T-helper 17 cell (primary cell): ENCODE measurements at places on chromosomes 4 and X.
A peak's percentile ranks its signal among the peaks of the same experiment; 100 is the strongest.

- DNase-seq, result no peak
These were observed 1.4 kb upstream of the SLC38A5 start for GRCh38 chrX:48471504-48471903.

DNA sequence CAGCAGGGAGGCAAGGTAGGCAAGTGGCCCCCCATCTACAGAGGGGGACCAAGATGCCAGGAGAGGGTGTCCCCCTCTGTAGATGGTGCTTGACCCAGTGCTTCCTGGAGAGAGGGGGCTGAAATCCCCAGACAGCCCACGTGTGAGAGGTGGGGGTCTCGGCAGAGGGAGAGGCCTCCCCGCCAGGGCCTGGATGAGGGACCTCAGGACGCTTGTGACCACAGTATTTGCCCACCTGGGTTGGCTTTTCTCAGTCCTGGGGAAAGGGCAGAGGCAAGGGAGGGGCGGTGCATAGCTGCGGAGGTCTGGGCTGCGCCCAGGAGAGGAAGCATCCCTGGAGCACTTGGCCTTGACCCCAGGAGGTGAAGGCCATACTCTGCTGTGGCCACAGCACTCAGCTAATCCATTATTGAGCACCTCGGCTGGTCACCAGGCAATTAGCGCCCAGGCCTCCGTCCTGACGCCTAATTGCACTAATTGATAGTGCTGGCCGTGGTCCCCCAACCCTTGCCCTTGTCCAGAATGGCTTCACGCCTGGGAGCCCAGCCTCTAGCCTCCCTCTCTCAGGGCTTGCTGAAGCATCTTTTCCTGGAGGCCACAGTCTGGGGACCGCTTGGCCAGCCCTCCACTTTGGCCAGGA, 30.7 kb downstream of the HMX1 start:
- DNase-seq, result no peak

DNA sequence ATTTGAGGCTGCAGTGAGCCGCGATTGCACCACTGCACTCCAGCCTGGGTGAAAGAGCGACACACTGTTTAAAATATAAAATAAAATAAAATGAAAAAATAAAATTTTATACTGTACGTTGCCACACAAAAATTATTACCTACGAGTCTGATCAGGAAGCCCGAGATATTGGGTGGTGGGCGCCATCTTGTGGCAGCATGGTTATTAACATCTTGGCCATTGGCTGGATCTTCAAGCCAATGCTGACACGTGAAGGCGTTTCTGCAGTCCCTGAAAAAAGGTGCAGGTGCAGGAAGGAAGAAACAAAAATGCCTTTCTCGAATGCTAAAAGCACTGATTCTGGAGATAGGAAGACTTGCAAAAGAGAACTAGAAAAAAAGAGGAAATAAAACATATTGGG, 4.9 kb upstream of the TLR8 start:
- peak; percentile 49 for DNase-seq

GRCh38 chr4:83217721-83218522, 66.7 kb downstream of the COQ2 start:
- peak; percentile 28 for DNase-seq

GRCh38 chr4:153679486-153679885, 4.6 kb upstream of the TLR2 start:
- no peak for DNase-seq

GRCh38 chr4:27149541-27150212, 289.0 kb downstream of the STIM2 start:
- DNase-seq, result no peak

GRCh38 chrX:41933546-41933945, 10.2 kb upstream of the CASK start:
- DNase-seq, result no peak

DNA sequence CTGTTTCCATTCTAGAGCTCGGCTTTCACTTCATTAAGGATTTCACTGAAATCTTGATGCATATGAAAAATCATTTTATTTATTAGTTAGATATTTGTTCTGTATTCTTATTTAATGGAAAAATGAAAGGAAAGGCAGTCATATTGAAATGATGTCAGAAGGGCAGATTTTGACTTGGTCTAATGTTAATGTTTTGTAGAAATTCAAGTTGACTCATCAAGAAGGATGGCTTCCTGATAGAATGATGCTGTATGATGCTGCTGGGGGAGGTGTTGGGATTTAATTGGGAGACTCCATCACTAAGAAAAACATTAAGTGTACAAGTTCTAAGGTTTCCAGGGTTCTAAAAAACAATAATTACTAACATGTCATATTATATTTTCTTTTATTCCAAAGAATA, 204.8 kb downstream of the PDGFC start:
- DNase-seq, result no peak

DNA sequence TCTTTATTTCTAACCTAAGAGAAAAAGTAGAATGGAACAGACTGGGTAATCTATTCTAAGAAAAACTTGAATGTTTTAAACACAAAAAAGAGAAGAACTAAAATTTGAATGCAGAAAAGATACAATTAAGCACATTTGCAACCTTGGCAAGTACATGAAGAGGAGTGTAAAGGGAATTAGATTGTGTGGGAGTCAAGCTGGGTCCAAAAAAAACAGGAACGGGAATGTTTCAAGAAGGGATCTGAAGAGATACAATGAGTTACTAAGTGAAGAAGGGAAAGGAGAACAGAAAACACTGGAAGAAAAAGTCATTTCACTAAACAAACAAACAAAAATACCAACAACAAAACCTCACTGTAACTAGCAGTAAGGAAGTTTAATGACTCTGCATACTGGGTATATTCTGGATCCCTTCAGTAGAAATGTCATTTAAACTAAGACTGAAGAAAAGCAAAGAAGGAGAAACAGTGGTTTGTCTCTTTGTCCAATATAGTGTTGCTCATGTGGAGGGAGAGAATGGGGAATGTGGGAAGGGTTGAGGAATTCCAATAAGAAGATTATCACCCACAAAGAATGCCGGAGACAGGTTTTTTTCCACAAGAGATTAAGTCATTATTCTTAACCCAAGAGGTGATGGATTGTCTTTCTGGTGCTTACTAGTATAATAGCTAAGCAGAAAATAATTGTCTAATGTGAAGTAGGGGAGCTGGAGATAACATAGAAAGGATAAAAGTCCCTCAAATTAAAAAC, 50.4 kb upstream of the PTPN13 start:
- no peak for DNase-seq

- no peak for DNase-seq
These were observed 36.4 kb downstream of the DCLK2 start for GRCh38 chr4:150114641-150115040.

DNA sequence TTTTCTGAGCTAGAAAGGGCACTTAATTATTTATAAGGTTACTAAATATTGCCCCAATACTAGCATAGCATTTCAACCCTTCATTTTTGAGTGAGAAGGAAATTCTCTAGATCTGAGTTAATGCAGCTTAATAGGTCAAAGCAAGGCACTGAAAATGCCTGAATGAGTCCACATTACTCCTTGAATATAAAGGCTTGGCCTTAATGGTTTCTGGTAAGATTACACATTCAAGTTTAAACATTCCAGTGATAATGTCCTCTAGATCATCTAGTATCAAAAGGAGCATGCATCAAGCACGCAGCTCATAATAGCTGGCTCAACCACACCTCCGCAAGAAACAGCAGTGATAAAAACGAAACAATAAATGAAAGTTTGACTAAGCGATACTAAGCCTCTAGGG, 87.5 kb downstream of the SPANXN3 start:
- DNase-seq, result no peak

- no peak for DNase-seq
These were observed 156.2 kb upstream of the SLC7A11 start for GRCh38 chr4:138398322-138398721.

GRCh38 chrX:134191281-134191680, 45.7 kb upstream of the CCDC160 start:
- DNase-seq, result no peak

DNA sequence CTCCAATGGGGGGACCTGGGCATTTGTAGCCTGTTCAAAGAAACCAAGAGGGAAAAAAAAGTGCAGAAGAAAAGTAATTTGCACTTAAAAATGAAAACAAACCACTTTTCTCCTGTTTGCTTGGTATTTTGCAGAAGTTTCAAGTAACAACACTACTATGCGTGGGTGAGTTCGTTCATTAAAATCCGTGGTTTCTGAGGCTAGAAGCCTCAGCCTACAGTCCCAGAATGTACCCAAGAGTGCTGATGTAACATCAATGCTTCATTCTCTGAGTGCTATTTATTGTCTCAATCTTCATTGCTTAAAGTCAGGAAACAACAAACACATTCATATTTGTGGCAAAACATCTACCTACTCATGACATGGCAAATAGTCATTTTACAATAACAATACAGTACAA, 29.2 kb downstream of the LGI2 start:
- no peak for DNase-seq

DNA sequence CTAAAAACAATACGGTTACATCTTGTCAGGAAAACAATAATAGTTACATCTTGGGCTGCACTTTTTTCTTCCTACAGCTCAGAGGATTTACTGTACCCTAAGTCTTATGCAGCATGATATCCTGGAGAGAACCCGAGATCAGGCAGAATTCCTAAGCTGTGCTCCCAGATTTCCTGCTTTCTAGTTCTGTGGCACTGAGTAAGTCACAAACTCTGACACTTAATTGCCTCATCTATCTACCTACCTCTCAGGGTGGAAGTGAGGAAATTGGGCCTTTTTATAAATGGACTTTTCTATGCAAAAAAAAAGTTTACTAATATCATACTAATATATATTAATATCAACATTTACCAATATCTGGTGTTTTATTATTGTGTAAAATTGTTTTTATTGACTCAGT, 438.5 kb downstream of the INPP4B start:
- DNase-seq, result no peak

GRCh38 chr4:5921981-5922380, 29.1 kb upstream of the CRMP1 start:
- DNase-seq, result no peak

GRCh38 chrX:9745417-9746115, 20.1 kb downstream of the GPR143 start:
- DNase-seq, result no peak

DNA sequence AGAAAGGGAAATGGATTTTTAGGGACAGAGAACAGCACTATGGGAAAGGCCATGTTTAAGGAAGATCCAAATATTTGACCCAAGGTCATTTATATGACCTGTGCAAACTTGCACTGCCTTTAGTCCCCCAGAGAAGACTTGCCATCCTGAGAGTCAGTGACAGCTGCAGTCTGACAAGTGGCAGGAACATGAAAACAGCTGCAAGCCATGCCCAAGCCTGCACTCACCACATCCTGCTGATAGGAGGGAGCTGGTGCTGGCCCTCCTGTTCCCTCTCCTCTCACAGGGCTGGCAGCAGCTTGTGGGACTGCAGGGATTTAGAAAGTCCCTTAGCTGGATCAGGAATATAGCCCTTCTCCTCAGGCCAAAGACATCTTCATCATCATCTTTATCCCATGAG, 187.7 kb downstream of the RAP1GDS1 start:
- DNase-seq, result no peak

GRCh38 chr4:106195435-106195950, 120.5 kb downstream of the TBCK start:
- no peak for DNase-seq

DNA sequence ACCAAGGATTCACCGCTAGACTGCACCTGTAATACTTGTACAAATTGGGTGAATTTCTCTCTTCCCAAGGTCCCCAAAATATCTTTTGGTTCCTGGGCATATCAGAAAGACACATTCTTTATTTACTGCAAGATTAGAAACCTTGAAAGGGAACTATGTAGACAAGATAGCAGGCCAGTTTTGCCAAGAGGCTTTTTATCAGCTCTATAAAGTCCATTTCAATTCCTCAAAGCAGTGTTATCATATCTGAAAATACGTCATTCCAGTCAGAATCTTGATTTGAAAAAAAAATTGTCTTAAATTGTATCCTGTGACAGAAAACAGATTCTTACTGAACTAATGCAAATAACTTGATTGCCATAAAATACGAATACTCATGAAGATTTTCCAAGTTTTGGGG, 37.0 kb upstream of the NSG1 start:
- DNase-seq, result no peak

DNA sequence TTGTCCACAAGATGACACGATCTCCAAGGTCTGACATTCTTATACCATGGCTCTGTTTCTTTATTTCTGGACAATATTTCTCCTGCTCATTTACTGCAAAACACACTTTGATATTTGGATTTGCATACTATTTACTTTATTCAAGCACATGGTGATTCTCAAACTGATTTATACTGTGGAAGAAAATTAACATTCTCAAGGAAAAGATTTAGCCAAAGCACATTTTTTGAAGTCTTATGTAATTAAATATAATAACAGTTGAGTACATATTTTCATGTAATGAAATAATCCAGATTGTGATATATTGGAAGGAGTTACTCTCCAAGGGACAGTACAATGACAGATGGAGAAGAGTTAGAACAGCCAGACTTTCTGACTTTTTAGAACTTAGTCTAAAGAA, 155.8 kb upstream of the CT83 start:
- DNase-seq, result no peak

DNA sequence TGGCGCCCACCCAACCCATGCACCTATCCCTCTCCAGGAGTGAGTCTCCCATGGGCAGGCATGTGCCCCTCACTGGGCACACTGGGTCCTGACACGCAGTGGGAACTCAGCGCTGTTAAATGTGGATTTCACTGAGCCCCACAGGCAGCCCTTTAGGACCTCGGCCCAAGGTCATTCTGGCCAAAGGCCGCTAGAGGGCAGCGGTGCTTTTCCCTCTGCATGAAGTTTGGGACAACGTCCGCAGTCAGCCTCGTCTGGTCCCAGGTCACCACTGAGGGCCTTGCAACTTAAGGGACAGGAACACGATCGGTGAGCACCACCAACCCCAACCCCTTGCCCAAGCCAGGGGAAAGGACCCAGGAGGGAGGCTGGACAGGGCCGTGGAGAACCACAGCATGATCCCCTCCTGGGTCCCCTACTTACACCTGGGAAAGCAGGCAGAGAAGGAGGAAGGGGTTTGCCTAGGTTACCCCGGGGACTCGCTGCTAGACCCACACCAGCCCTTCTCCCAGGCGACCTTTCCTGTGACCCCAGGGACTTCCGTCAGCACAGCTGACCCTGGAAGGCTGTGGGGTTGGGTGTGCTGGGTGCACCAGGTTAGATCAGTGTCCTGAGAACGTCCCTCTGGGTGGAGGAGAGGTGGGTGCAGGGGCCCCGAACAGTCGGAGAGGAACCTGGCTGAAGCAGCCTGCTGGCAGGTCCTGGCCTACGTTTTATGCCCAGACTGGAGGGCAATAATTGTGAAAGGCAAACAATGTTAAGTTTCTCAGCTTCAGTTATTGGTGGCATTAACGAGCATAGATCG, 24.0 kb downstream of the CYTL1 start:
- DNase-seq, result no peak

GRCh38 chr4:182478475-182478874, 235.3 kb downstream of the TENM3 start:
- no peak for DNase-seq

DNA sequence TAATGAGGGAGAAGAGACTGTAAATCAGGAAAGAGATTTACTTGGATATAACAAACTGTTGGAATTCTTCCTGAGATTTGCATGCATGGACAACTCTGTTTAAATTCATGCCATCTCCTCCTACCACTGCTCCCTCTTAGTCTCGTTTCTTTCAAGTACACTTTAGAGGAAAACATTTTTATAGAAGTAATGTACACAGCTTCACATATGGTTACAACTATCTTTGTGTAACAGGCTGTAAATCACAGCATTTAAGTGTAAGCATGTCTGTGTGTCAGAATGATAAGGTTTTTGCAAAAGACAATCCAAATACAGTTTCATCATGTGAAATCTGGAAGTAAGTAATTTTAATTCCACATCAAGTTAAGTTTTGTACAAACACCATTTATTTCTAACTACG, 21.5 kb upstream of the ENPEP start:
- no peak for DNase-seq
